ENCODE measurements at places on chromosomes 5 and 9.

GRCh38 chr9:127067603-127068220, 54.7 kb downstream of the ANGPTL2 start:
- no peak for DNase-seq

- DNase-seq: no peak
Observed at GRCh38 chr5:56700711-56701110, 114.6 kb upstream of the MAP3K1 start.

DNA sequence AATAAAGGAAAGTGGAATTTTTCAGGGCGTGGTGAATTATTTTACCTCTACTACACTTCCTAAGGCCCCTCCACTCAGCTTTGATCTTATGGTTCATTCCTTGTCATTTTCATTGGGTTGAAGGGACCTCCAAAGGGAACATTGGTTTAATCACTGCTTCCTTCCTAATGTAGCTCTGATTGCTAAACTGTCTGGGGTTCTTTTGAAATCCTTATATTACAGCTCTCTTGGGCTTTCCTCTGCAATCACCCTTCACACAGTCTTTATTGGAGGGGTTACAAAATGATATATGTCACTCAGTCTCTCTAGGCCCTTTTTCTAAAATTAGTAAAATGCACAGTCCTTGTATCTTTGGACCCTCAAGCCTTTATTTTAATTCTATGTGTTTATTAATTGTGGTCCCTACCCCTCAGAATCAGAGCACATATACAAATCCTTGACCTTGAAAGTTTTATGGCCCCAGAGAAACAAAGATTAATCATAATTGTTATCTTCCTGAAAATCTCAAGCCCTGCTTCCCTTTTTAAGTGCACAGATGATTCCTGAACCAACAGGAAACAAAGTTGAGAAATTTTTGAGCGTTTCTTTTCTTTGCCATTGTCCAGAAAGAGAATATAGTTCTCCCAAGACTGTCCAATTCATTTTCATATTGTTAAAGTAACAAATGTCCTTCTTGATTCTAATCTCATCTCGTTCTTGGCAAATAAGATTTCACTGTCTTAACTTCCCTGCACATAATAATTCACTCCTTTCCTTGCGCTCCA, 330.0 kb downstream of the ARRDC3 start:
- no peak for DNase-seq

GRCh38 chr5:15388866-15389265, 111.1 kb upstream of the FBXL7 start:
- no peak for DNase-seq

DNA sequence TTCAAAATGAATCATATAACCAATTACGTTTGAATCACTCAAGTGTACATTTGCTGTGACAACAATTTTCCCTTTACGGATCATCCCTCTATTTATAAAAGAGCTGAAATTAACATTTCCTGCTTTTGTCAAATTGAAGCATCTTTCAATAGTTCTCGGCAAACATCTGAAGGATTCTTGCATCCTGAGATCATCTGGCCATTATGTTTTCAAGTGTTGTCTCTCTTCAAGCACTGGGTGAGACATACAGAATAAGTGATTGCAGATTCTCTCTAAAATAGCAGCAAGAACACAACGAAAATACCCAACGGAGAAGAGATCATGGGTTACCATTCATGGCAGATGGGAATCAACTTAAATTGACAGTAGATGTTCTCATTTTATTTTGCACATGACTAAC, 283.4 kb upstream of the GRAMD2B start:
- DNase-seq: no peak

GRCh38 chr5:159182691-159183090, 26.7 kb downstream of the RNF145 start:
- DNase-seq: no peak

DNA sequence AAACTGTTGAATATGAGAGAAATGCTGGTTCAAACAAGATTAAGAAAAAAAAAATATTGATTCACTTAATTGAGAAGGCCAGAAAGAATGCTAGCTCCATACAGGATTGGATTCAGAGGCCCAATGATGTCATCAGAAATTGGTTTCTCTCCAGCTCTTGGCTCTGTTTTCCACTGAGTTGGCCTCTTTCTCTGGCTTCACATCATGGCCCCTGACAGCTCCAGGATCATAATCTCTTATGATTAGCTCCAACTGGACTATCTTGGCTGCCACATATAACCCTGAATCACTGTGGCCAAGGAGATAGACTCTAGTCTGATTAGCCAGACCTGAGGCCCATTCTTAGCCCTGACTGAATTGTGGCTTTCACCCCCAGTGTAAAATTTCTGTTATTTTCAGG, 244.7 kb upstream of the GRAMD2B start:
- no peak for DNase-seq

GRCh38 chr5:34535944-34536623, 120.0 kb upstream of the RAI14 start:
- DNase-seq: no peak

DNA sequence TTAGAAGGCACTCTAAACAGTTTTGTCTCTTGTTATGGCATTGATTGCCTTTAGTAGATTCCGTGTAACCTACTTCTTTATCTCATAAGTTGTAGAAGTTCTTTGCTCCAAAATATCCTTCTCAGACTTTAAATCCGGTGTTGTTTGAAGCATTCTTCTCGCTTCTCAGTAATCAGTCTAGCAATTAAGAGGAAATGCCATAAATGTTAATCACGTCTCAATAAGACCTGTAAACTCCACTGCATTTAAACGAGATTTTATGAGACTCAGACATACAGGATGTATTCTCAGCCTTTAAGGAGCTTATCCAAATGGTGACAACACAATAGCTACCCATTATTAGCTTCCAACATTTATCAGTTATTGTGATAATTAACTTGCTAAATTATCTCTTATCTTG, 7.7 kb upstream of the C5 start:
- DNase-seq: no peak

GRCh38 chr5:62112689-62113228, 193.2 kb upstream of the KIF2A start:
- no peak for DNase-seq

- no peak for DNase-seq
Observed at GRCh38 chr5:7742241-7742656, 108.7 kb downstream of the CFAP90 start.

DNA sequence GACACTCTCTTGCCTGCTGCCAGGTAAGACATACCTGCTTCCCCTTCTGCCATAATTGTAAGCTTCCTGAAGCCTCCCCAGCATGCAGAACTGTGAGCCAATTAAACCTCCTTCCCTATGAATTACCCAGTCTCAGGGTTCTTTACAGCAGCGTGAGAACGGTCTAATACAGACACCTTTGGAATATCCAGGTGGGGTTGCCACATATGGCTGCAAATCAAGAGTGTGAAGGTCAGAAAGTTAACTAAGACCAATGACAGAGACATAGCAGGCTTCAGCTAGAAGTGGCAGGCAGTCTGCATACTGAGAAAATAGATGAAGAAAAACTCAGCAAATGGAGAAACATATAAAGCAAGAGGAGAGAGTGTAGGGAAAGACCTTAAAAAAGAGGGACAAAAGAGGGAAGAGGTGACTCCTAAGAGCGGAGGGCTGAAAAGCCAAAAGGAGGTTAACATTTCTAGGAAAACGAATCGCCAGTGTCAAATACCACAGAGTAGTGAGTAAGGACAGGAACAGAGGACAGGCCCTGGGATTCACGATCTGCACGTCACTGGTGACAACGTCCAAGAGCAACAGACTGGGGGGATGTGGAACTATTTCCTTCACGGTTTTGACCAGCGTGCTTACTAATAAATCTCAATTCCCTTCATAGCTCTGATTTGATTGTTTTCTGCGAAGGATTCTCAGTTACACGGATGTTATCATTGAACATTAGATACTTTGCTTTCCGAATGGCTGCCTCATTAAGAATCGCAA, 1.7 kb upstream of the ACO1 start:
- no peak for DNase-seq

- DNase-seq: no peak
Observed at GRCh38 chr9:71177901-71178300, 56.5 kb upstream of the TRPM3 start.

GRCh38 chr5:178382754-178383164, 150.2 kb upstream of the PHYKPL start:
- no peak for DNase-seq

- no peak for DNase-seq
Observed at GRCh38 chr5:143862271-143862670, 50.3 kb downstream of the HMHB1 start.

DNA sequence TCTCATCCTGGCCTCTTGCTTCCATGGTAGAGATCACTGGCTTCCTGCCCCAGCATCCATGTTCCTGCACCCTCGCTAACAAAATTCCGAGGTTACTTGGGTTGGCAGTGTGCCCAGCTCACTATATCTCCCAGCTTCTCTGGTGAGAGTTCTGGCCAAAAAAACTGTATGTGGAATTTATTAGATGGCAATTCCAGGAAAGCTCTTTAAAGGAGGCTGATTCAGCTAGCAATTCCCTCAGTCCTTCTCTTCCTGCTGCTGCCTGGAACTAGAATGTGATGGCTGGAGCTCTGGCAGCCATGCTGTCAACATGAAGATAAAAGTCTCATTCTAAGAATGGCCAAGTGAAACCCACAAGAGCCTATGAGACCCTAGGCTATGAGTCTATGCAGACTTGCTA, 88.8 kb downstream of the SECISBP2 start:
- no peak for DNase-seq

DNA sequence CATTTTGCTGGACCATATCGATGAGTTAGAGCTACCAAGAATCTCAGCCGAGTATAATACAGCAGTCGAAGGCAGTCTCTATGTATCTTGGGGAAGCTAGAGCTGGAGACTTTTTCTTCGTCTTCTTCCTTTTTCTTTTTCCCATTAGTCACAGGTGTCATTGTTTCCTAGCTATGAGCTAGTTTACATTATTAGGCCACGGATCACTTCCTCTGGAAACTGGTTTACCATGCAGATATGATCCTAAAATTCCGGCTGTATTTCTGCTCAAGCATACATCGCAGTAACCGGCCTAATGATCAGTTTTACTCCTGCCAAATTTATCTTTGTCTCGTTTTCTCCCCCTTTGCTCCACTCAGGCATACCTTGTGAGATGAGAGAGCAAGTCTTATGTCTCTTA, 312.8 kb downstream of the ARHGAP26 start:
- DNase-seq: no peak

DNA sequence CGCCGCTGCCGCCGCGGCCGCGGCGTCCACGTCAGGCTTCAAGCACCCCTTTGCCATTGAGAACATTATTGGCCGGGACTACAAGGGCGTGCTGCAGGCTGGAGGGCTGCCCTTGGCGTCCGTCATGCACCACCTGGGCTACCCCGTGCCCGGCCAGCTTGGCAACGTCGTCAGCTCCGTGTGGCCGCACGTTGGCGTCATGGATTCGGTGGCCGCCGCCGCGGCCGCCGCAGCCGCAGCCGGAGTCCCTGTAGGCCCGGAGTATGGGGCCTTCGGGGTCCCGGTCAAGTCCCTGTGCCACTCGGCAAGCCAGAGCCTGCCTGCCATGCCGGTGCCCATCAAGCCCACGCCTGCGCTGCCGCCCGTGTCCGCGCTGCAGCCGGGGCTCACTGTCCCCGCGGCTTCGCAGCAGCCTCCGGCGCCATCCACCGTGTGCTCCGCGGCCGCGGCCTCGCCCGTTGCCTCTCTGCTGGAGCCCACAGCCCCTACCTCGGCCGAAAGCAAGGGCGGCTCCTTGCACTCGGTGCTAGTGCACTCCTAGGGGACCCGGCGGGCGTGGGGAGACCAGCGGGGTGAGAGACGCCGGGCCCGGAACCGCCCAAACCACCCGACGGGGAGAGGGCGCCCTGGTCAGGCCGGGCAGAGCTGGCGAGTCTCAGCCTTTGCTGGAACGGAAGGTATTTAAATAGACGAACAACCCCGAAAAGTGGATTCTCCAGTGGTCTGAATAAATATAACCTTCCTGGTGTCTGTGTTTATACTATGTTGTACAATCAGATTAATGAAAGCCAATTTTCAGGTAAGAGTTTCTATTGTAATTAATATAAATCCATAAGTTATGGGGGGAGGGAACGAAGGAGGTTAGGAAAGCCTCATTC, 1.2 kb downstream of the FOXB2 start:
- DNase-seq: no peak

DNA sequence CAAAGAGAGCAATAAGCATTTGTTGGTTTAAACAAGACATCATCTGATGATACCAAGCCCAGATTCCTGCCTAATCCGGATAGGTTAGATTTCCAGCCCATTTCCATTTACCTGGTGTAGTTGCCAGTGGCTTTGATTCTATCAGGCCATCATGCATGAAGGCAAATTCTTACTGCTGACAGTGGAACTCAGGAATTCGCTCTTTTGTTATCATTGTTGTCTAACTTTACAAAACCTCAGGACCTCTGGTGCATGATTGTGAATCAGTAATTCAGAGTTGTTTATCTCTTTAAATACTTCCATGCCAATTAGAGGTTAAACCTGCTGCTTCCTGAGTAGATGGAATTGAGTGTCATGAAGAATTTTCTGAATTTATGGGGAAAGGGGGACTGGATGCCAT, 76.5 kb downstream of the C9orf152 start:
- no peak for DNase-seq

DNA sequence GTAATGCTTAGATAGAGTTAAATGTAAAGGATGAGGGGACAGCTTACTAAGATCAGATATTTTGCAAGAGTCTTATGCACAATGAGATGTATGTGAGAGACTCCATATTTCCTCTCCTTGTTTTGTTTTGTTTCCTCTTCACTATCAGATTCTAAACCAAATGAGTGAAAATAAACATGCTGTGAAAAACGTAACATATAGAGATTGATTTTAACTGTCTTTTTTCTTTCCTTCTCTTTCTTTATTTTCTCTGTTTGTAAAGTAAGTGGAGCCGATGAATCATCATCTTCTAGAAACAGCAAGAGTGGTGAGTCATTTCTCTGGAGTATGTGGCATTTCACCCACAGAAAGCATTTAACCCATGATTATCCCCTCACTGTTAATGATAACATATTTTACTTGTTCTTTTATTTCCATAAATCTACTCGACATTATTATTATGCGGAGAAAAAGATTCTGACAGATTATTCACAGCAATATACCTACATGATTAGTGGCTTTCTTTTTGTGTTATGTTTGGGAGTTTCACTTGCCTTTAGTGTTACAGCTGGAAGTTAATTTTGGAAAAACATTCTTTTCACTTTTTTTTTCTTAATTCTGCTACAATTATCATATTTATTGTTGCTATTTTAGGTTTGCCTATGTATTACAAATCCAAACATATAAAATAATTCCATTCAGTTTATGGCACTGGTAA, 2.1 kb upstream of the ANXA1 start:
- no peak for DNase-seq

DNA sequence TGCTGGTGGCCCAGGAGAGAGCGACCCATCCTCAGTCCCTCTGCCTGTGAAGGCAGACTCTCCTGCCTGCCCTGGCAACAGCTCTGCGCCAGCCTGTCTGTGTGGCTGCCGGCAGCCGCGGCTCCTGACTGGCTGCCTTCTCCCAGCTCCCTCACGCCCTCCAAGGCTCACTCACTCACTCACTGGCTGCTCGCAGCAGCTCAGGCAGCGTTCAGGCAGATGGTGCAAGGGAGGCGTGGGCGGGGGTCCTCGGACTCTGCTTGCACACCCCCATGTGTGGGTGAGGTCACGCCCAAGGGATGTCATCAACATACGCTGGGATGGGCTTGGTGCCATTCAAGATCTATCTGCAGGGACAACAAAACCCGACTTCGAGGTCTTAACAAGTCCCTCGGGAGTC, 66.7 kb downstream of the DAB2IP start:
- DNase-seq: peak; percentile 38
